Endothelial cell of umbilical vein (primary cell): ENCODE measurements at places on chromosomes 7 and 10.

GRCh38 chr10:112461029-112461887 is 14.2 kb downstream of the VTI1A start:
- DNase-seq: peak; percentile 13

DNA sequence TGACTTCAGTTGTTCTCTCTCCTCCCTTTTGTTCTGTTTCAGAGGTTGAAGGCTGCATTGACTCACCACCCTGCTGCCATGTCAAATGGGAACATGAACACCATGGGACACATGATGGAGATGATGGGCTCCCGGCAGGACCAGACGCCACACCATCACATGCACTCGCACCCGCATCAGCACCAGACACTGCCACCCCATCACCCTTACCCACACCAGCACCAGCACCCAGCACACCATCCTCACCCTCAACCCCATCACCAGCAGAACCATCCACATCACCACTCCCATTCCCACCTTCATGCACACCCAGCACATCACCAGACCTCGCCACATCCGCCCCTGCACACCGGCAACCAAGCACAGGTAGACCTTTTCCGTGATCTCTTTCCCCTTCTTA is 154.0 kb downstream of the TRIL start:
- DNase-seq: no peak

- no peak for DNase-seq
Measured at GRCh38 chr10:100175875-100176274, 10.0 kb downstream of the ERLIN1 start.

DNA sequence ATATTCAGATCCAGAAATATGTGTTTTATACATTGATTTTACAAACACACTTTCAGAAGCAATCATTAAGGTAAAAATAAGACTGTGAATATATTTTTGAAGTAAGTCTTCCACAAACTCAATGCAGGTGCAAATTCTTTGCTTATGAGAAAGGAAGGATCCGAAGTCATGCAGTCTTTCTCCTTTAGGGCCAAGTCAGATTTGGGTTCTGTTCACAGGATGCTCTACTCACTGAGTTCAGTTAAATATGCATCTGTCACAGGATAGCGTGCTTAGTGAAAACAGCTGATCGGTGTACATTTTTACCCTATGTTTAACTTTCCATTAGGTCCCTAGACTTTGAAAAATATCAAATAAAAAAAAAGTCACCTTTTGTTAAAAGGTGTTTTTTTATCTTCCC is 608.5 kb downstream of the PHTF2 start:
- DNase-seq: no peak

DNA sequence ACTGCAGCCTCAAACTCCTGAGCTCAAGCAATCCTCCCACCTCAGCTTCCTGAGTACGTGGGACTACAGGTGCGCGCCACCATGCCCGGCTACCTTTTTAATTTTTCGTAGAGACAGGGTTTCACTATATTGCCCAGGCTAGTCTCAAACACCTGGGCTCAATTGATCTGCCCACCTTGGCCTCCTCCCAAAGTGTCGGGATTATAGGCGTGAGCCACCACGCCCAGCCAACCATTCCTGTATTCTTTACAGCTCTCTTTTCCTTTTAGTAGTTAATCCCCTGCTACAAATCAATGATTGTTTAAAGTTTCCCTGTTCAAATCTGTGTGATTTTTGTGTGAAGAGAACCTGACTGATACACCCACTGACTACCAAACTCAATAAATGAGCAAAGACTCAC is 75.4 kb upstream of the SVIL start:
- no peak for DNase-seq

DNA sequence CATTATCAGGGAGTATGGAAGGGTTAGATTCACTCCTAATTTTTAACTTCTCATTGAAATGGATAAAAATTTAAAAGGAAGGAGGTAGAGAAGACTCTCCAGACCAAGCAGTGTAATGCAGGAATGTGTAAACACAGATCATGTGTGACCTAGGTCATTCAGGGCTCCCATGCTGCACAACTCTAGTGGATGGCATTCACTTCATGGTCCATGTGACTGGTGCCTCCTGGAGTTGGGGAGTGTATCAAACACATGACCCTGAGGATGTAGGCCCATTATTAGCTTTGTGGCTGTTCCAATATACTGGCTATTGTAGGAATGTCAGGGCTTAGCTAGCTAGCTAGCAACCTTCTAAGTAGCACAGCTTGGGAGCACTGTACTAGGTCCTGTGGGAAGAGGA is 109.9 kb downstream of the SLC25A13 start:
- DNase-seq: no peak

DNA sequence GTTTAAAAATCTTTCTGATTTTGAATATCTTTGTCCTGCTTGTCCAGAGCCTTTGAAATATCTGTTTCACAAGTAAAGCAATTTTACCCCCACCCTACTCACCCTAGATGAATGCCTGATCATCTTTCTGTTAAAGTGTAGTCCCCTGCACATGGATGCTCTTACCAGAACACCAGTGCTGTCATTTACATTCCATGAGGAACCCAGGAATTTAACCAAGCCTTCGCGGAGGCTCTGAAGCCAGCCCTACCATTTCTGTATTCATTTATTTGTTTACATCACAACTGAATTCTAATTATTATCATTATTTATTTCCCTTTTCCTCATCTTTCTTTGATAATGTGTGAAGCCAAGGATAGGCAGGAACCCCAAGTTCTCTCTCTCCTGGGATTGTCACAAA is 167.8 kb upstream of the MYO3A start:
- no peak for DNase-seq

DNA sequence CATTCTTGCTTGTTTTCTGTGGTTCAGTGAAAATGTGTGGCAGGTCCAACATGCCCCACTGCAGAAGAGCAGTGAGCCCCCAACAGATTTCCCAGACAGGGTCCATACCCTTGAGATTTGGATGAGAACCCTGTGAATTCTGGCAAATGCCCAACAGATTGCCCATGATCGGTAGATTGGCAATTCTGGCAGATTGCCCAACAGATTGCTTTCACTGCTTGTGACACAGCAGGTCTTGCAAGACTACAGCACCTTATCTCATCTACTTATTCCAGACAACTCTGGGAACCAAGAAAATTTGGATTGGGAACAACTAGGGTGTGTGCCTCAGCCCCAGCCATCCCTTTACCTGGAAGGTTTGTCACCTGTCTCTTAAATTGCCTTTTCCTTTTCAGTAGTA is 143.7 kb upstream of the COL1A2 start:
- DNase-seq: no peak

GRCh38 chr7:141115965-141116364 is 42.1 kb downstream of the TMEM178B start:
- no peak for DNase-seq

DNA sequence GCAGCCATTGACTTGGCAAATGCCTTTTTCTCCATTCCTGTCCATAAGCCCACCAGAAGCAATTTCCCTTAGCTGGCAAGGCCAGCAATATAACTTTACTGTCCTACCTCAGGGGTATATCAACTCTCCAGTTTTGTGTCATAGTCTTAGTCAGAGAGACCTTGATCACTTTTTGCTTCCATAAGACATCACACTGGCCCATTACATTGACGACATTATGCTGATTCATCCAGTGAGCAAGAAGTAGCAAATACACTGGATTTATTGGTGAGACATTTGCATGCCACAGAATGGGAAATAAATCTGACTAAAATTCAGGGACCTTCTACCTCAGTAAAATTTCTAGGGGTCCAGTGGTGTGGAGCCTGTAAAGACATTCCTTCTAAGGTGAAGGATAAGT is 649.7 kb upstream of the ANKRD30A start:
- DNase-seq: no peak

DNA sequence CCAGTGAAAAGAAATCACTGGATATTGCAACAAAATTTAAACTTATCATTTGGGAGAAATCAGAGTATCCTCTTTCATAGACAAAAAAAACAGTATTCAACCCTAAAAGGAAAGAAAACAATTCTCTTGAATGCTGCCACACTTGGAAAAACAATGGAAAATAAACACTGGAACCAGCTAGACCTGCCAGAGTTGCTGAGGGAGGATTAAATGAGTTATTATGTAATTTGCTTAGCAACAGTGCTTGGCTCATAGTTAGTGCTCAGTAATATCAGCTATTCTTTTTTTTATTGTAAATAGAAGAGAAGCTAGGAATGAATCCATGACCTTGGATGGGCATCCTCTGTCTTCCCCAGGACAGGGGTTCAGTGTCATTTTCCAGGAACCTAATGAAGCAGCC is 11.0 kb upstream of the ZNF273 start:
- no peak for DNase-seq

DNA sequence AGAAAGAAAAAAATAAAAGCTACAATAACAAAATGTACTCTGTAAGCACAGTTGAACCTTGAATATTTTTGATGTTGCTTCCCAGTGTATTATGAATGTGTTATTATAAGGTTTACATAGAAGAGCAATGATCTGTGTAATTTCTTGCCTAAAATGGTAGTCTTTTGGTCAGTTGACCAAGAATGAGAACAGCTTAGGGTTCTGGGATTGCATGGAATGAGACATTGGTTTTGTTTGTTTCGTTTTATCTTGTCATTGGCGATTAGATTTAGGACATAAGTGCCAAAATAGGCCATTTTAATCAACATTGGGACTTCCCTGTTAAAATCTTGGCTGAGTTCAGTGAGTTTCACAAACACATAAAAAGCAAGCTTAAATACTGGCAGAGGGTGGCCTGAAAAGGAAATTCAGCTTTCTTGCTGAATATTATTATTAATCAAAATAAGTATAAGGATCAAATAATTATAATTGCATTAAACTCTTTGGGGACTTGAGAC is 49.1 kb upstream of the GLCCI1 start:
- no peak for DNase-seq

DNA sequence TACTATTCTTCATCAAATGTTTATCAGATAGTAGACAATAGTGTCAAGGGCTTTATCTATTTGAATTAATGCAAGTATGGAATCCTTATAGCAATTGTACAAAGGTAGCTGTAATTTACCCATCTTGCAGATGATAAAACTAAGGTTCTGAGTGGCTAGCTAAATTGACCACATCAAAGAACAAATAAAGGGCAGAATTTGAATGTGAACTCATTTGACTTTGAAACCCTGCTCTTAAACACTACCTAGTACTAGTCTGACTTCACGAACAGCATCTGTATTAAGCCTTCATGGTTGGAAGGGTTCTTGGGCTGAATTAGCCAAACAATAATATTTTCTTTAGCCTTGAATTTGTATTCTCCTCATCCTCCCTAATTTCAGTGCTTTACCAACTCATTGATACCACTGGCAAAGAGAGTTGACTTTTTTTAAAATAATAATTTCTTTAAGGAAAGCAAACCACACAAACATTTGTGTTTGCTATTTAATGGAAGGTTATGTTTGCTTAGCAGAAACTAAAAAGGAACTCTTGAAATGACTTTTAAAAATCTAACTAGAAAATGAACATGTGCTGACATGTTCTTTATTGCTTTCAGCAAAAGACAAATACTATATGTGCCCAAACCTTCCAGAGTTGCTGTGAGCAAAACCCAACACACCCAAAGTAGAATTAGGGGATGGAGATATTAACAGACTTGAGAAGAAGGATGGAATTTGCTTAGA is 322.6 kb downstream of the RNLS start:
- DNase-seq: no peak

GRCh38 chr10:72733989-72734388 is 42.0 kb downstream of the MCU start:
- no peak for DNase-seq

- DNase-seq: no peak
Measured at GRCh38 chr10:71571460-71572175, 148.0 kb downstream of the C10orf105 start.

DNA sequence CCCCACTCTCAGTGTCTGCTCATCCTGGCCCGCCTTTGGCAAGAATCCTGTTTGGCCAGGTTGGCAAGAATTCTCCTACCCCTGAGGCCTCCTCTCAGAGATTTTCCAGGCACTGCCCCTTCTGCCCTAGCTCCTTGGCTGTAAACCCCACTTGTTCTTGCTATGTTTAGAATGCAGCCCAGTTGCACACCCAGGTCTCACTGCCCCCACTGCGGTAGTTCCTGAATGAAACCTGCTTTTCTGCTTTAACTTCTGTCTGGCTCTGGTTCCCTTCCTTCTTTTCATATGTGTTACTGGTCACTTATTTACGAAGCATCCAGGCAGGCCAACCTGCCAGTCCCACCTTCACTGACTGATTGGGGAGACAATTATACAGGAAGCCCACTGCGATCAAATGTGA is 576.9 kb downstream of the GLRX3 start:
- no peak for DNase-seq

- no peak for DNase-seq
Measured at GRCh38 chr10:16689227-16689626, 128.0 kb downstream of the RSU1 start.

DNA sequence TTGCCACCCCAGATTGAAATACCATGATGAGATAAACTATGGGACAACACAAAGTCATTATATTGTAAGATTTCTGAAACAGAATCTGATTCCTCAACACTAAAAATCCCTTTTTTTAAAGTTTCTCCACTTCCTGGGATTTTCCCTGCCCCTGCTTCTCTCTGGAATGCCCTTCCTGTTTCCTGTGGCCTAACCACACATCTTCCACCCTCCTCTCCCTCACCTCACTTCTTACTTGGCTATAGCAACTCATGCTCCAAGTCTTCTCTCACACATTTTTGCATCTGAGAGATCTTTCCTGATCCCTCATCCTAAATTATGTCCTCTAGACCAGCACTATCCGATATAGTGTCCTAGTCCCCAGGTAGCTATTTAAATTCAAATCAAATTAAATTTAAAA is 4.1 kb upstream of the RELN start:
- DNase-seq: no peak

DNA sequence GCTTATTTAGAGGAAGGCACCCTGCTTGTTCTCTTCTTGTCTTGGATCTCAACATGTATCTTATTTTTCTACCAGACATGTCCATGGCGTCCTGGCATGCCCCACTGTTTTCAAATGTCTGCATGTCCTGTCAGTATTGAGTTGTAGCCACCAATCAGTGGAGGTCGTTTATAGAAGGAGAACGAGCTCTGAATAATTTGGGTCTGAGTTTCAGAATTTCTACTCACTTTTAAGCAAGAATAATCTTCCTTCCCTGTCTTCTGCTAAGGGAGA is 2.9 kb upstream of the HOXA13 start:
- no peak for DNase-seq

- no peak for DNase-seq
Measured at GRCh38 chr7:127976738-127977120, 54.5 kb downstream of the LRRC4 start.

DNA sequence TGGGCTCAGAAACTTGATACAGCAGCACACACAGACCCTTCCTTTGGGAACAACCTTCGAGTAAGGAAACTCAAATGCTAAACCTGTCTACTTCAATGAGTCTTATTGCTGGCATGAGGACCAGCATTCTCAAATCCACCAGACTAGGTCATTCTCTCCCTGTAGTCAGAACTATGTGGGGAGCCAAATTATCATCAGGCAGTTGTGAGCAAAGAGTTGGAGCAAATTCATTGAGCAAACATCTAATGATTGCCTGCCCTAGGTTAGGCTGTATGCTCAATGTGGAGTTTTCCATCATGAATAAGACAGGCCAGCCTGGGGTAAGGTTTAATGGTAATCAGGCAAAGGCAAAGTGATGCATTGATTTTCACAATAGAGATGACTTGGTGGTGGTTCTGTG is 3.6 kb downstream of the EPDR1 start:
- no peak for DNase-seq

- no peak for DNase-seq
Measured at GRCh38 chr10:29056729-29057128, 232.1 kb upstream of the LYZL1 start.

- DNase-seq: peak; percentile 94
Measured at GRCh38 chr7:106643216-106644000, 17.6 kb downstream of the CCDC71L start.

GRCh38 chr7:55022002-55022985 is 3.5 kb downstream of the EGFR start:
- DNase-seq: no peak
